Activated CD8-positive, alpha-beta memory T cell treated with anti-CD3 and anti-CD28 coated beads for 24 hours (primary cell): ENCODE measurements at places on chromosomes 13 and 19.

- DNase-seq = peak; percentile 88
Observed at GRCh38 chr19:42386974-42387707, 3.0 kb downstream of the CNFN start.

- DNase-seq = no peak
Observed at GRCh38 chr13:26465514-26465913, 92.0 kb upstream of the WASF3 start.

DNA sequence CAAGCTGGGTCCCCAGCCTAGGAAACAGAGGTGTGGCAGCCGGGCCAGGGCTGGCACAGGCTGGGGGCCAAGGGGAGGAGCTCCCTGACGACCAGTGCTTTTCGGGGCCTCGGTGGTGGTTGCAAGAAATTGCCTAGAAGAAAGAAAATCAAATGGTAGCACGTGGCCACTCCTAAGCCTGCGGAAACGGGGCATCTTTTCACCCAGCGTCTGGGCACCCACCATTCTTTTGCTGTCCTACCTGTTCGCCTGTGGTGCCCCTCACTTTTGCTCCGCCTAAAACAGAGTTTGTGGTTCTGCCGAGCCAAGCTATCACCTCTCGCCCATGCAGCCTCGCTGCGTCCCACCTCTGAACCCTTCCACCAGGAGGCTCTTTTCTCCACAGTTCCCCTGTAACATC lies 7.1 kb upstream of the KRTDAP start:
- no peak for DNase-seq

- DNase-seq = no peak
Observed at GRCh38 chr13:32504263-32504662, 34.3 kb downstream of the N4BP2L2 start.

- DNase-seq = no peak
Observed at GRCh38 chr19:34409189-34410164, 5.3 kb downstream of the PDCD2L start.

GRCh38 chr13:102816708-102817107 lies 17.8 kb downstream of the BIVM start:
- no peak for DNase-seq

DNA sequence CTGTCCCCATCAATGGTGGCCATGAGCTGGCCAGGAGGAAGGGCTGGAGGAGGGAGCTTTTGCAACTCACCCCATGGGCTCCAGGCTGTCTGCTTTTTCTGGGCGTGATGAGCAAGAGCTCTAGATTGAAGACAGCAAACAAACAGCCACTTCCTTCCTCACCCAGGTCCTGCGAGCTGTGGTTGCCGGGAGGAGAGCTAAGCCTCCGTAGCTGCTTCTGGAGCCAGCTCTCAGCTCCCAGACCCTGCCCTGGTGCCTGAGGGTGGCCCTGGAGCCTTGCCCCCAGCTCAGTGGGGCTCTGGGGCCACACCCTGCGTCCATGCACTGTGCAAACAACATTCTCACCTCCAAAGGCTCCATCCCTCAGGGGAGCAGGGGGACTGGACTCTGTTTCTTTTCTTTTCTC lies 6.2 kb downstream of the MYO1F start:
- peak; percentile 75 for DNase-seq

DNA sequence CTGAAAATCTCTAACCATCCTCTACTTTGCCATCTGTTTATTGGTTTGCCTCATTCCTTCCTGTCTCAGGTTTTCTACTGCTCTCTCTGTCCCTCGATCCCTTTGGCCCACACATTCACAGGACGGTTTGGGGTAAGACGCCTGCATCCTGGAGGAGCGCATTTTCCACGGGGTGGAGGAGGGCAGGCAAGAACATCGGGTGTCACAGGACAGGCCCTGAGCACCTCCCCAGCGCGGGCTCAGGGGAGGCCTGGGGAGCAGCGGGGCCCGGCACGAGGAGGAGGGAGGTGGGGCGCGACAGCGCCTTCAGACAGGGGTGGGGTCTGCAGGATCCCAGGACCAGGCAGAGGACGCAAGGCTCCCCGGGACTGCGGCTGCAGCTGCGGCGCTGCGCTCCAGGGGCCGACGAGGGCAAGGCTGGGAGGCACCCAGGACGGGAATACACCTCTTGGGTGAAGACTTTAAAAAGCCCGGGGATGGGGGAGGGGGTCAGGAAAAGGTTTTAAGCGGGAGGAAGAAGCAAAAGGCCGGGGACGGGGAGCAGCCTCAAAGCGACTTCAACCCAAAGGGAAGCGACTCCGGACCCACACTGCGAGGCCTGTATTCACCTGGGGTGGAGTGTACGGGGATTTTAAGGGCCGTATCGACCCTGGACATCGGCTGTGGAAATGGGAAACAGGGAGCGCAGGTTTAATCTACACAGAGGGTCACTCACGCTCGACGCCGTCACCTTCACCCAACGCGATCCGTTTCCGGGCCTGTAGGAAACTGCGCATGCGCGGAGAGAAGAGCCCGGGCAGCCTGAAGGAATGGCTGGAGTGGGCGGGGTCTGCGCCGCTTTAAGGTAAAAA lies at the start of gene ZNF415:
Gene ZNF415, minus strand, starts transcription at position 770 of the 851 bp plus-strand sequence. CDS start 10,234 bp downstream, outside the sequence.
- DNase-seq = peak; percentile 66

- no peak for DNase-seq
Observed at GRCh38 chr13:27534981-27535380, 84.6 kb upstream of the MTIF3 start.

GRCh38 chr19:34171539-34171876 lies 796 bp upstream of the LSM14A start:
- DNase-seq = no peak
